ENCODE measurements at places on chromosomes 1 and 21. TPM values are rescaled to one million over a fixed set of nuclear protein-coding genes. Genes with fewer than 3 reads are reported as not detected.

DNA sequence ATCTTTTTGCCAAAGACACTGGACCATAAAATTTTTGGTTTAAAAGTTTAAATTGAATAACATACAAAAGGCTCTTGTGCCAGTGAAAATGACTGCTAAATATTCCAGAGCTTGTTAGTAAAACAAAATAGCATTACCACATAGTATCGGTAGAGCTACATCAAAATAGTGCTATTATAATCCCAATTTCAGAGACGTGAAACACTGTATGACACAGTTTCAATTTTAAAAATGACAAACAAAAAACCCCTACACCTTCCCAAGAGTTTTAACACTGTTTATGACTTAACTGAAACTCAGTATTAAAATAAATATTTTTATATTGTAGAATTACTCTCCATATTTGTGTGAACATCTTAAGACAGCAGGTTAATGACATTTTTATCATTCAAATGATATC lies 7.0 kb downstream of the SLC30A1 start:
- no peak overlapping the region for H3K4me3 ChIP-seq
- no peaks in the 10 kb centered on the region for H3K36me3 ChIP-seq
- no peaks in the 10 kb centered on the region for H3K27me3 ChIP-seq
- peaks cover 2% of the 10 kb centered on the region for H3K4me1 ChIP-seq
- no peak for DNase-seq

- no peak for DNase-seq
- no peak overlapping the region for H3K4me3 ChIP-seq
- H3K4me1 ChIP-seq: no peaks in the 10 kb centered on the region
These were observed 31.0 kb downstream of the CD53 start for GRCh38 chr1:110903853-110904500.

GRCh38 chr1:29120947-29121485 lies 2.7 kb downstream of the TMEM200B start:
- H3K27me3 ChIP-seq: peaks cover 12% of the 10 kb centered on the region
- peaks cover 6% of the 10 kb centered on the region for H3K4me1 ChIP-seq
- H3K36me3 ChIP-seq: peaks cover 27% of the 10 kb centered on the region
- no peak overlapping the region for H3K4me3 ChIP-seq

Gene SPATA17
- total RNA-seq: 0.36 TPM

Gene CD244
- total RNA-seq: 0.31 TPM

DNA sequence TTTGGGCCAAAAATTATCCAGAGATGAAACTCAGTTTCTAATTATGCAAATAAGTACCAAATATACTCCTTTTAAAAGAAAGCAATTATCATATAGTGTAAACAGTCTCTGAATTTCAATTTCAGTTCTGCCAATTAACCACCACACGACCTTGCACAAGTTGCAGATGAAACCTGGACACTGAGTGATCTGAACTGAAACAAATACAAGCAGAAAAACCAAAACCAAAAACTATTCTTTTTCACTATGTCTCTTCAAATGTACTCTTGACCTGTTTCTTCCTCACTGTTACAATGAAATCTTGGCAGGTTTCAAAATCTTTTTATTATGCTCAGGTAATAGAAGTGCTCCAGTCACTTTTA lies 79.2 kb downstream of the TYW3 start:
- no peak overlapping the region for H3K4me3 ChIP-seq
- H3K36me3 ChIP-seq: no peaks in the 10 kb centered on the region
- DNase-seq: no peak
- no peaks in the 10 kb centered on the region for H3K27me3 ChIP-seq
- H3K4me1 ChIP-seq: no peaks in the 10 kb centered on the region

DNA sequence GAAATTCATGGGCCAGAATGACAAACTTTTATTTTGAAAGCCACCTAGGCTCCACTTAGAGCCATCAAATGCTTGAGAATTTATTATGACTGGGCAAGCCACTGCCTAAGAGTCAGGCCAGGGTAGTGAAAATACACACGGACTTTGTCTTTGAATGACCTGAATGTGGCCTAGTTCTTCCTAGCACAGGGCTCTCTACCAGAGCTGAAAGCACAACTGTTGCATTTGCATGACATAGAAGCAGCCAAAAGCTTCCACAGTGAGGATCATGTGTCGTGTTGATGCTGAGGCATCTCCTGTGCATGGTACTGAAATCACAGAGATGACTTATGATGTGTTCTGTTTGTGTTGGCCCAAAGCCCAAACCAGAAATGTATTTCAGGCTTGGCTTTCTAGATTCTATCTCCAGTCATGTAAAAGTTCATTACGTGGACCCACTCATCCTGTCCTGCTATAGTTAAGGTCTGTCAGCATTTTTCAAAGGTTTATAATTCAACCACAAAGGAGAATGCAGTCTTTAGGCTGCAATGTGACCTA lies 164.0 kb upstream of the UBE2U start:
- DNase-seq: no peak
- H3K4me1 ChIP-seq: peaks cover 19% of the 10 kb centered on the region
- H3K4me3 ChIP-seq: no peak overlapping the region
- no peaks in the 10 kb centered on the region for H3K27me3 ChIP-seq
- no peaks in the 10 kb centered on the region for H3K36me3 ChIP-seq
- no peak overlapping the region for H3K27ac ChIP-seq

DNA sequence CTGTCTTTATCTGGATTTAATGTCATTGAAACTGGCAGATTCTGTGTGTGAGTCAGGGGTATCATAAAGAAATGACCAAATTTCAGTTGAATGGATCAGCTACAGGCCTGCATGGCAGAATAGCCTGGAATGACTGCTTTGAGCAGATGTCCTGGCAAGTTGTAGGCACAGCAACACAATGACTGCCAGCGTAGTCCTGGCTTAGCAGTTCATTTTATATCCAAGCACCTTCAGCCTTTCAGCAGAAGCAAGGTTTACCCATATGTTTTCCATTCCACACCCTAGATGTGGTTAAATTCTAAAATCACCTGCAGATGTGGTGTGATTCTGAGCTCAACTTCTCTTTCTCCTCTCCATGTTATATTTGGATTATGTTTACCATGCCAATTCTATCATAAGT lies 22.3 kb upstream of the PTGFR start:
- peaks cover 4% of the 10 kb centered on the region for H3K27me3 ChIP-seq
- no peaks in the 10 kb centered on the region for H3K36me3 ChIP-seq
- DNase-seq: no peak
- H3K27ac ChIP-seq: no peak overlapping the region

DNA sequence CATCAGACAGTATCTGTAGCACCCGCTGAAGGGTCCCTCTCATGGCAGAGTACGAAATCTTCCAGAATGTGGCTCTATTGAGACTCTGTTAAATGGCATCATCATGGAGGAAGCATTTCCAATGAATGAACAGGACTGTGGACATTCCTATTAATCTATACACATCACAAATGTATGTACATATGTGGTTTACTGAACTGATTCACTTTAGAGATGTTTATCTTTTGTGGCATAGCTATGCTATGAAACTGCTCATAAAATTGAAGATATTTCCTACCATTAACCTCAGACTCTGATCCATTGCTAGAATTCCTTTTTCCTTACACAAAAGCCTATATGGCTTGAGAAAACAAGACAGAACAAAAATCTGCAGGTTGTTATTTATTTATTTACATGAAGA lies 259.6 kb upstream of the RRP15 start:
- H3K36me3 ChIP-seq: no peaks in the 10 kb centered on the region
- DNase-seq: no peak
- H3K27me3 ChIP-seq: no peaks in the 10 kb centered on the region
- H3K4me3 ChIP-seq: no peak overlapping the region

DNA sequence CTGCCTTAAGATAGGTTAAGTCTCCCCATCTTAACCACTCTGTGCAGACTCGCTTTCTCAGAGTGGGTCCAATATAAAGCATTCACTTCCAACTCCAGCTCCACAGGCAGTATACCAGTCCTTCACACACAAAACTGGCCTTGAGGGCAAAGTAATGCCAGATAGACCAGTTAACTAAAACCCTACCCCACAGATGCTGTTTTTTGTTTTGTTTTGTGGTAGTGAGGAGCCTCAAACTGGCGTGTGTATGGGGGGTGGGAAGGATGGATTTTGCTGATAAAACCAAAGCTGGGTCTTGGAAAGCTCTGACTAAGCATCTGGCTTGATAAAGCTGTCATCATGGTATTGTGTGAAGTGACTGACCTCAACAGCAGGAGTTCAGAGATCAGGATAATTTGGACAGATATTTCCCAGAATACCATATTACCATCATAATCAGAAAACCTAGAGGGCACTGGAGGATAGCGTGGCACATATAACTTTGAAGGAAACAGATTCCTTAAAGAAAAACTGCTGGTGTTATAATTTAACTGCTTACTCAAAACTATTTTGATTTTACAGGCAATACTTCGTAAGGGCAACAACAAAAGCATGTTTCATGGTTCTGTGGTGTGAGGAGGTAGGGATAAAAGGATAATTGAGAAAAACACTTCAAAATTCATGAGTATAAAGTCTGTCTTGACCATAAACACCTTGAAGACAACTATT lies 29.6 kb upstream of the CPLANE2 start:
- no peak for DNase-seq
- peaks cover 7% of the 10 kb centered on the region for H3K27me3 ChIP-seq
- peaks cover 36% of the 10 kb centered on the region for H3K4me1 ChIP-seq
- no peak overlapping the region for H3K4me3 ChIP-seq
- H3K36me3 ChIP-seq: no peaks in the 10 kb centered on the region
- no peak overlapping the region for H3K27ac ChIP-seq

DNA sequence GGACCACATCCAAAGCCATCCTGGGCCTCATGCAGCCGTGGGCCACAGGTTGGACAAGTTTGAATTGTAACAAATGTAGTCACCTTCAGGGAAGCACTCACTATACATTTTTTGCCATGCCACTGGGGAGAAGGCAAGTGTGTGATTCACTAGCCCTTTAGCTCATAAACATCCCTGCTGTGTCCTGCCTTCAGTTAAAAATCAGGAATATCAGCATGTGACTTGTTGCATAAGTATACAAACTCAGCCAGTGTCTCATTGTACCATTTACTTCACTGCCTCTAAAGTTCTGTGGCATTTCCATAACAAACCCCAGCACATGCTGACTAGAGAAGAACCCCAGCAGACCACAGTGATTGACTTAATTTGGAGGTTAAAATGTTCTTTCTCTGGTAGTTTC lies 142.0 kb upstream of the C1orf105 start:
- no peak for DNase-seq
- H3K27me3 ChIP-seq: peaks cover 1% of the 10 kb centered on the region
- H3K4me3 ChIP-seq: no peak overlapping the region
- no peak overlapping the region for H3K27ac ChIP-seq
- H3K36me3 ChIP-seq: no peaks in the 10 kb centered on the region
- no peaks in the 10 kb centered on the region for H3K4me1 ChIP-seq

- H3K27ac ChIP-seq: no peak overlapping the region
- no peaks in the 10 kb centered on the region for H3K4me1 ChIP-seq
- H3K27me3 ChIP-seq: no peaks in the 10 kb centered on the region
- DNase-seq: no peak
- no peaks in the 10 kb centered on the region for H3K36me3 ChIP-seq
These were observed 42.7 kb upstream of the SLC16A1 start for GRCh38 chr1:112998592-112999235.

Gene ATAD3C
- 2.9 TPM for total RNA-seq

All from endothelial cell (in vitro differentiated cells).